ENCODE measurements at places on chromosomes 7 and 10. TPM values are rescaled to one million over a fixed set of nuclear protein-coding genes. Genes with fewer than 3 reads are reported as not detected.

ICA1 gene
- 0.66 TPM for total RNA-seq

GRK5 gene
- total RNA-seq: 11.5 TPM

HABP2 gene
- total RNA-seq: 0.14 TPM

VSTM4 gene
- total RNA-seq: 0.38 TPM

JAKMIP3 gene
- total RNA-seq: 0.79 TPM

DNA2 gene
- 11.2 TPM for total RNA-seq

ARHGAP22 gene
- total RNA-seq: 3.5 TPM

PHYHIPL gene
- total RNA-seq: 0.59 TPM

ASB10 gene
- total RNA-seq: not detected

COL1A2 gene
- not detected for total RNA-seq

SORBS1 gene
- total RNA-seq: 0.38 TPM

POLR2J2 gene
- total RNA-seq: 0.23 TPM

CYP2W1 gene
- total RNA-seq: 0.05 TPM

CFAP43 gene
- 0.61 TPM for total RNA-seq

SPDYE8 gene
- total RNA-seq: not detected

NACAD gene
- total RNA-seq: 0.46 TPM

CDHR3 gene
- 3.7 TPM for total RNA-seq

PTPRZ1 gene
- not detected for total RNA-seq

PDZD7 gene
- 0.70 TPM for total RNA-seq

LIPN gene
- total RNA-seq: not detected

IFIT1B gene
- total RNA-seq: not detected

SPDYE6 gene
- total RNA-seq: not detected

PANK1 gene
- total RNA-seq: 6.5 TPM

ANXA8L1 gene
- total RNA-seq: 97.3 TPM

DNAH11 gene
- 0.33 TPM for total RNA-seq

NEBL gene
- total RNA-seq: 14.0 TPM

ENKUR gene
- 0.38 TPM for total RNA-seq

SSC4D gene
- 1.5 TPM for total RNA-seq

PAX4 gene
- not detected for total RNA-seq

PDK4 gene
- 37.9 TPM for total RNA-seq

SEMA4G gene
- total RNA-seq: 9.2 TPM

CYP2E1 gene
- 0.11 TPM for total RNA-seq

FOXP2 gene
- total RNA-seq: not detected

DENND10 gene
- total RNA-seq: 55.1 TPM

GBX1 gene
- total RNA-seq: 0.09 TPM

STAMBPL1 gene
- 28.3 TPM for total RNA-seq

UPK3BL2 gene
- total RNA-seq: 1.7 TPM

SMIM30 gene
- total RNA-seq: 28.0 TPM

SPAM1 gene
- total RNA-seq: not detected

UCN3 gene
- total RNA-seq: not detected

RSPH10B gene
- total RNA-seq: not detected

ZNF655 gene
- total RNA-seq: 56.3 TPM

ADAM12 gene
- total RNA-seq: 4.9 TPM

ITPRID1 gene
- not detected for total RNA-seq

PCGF6 gene
- total RNA-seq: 11.0 TPM

IMMP2L gene
- total RNA-seq: 22.4 TPM

TEX47 gene
- total RNA-seq: not detected

TRIL gene
- not detected for total RNA-seq

PPP1R9A gene
- 4.4 TPM for total RNA-seq

ZNF316 gene
- total RNA-seq: 13.6 TPM

OPN1SW gene
- not detected for total RNA-seq
